ENCODE measurements at places on chromosomes 2 and 18. TPM values are rescaled to one million over a fixed set of nuclear protein-coding genes. Genes with fewer than 3 reads are reported as not detected.

The ARHGAP28 gene
- 5.9 TPM for total RNA-seq

The FAM136A gene
- total RNA-seq: 35.0 TPM

The SPDYA gene
- total RNA-seq: 1.6 TPM

The STK36 gene
- 24.9 TPM for total RNA-seq

The IL36G gene
- total RNA-seq: not detected
